Kidney (tissue), 22 donors: ENCODE measurements at places on chromosomes 1 and 21. TPM values are rescaled to one million over a fixed set of nuclear protein-coding genes. Genes with fewer than 3 reads are reported as not detected.

The C1orf210 gene
- 21.1 TPM for total RNA-seq

The GNG4 gene
- total RNA-seq = not detected

The SNX7 gene
- 34.6 TPM for total RNA-seq

The KCNK2 gene
- total RNA-seq = 1.4 TPM

The KCNA2 gene
- total RNA-seq = 1.3 TPM

GRCh38 chr1:248751635-248752034, 3.9 kb downstream of the LYPD8 start:
- no peak overlapping the region for H3K27ac ChIP-seq
- no peaks in the 10 kb centered on the region for H3K4me1 ChIP-seq
- no peak overlapping the region for H3K4me3 ChIP-seq
- no peak for DNase-seq
- no peaks in the 10 kb centered on the region for H3K36me3 ChIP-seq
- no peaks in the 10 kb centered on the region for H3K27me3 ChIP-seq

The ALG6 gene
- total RNA-seq = 11.2 TPM

DNA sequence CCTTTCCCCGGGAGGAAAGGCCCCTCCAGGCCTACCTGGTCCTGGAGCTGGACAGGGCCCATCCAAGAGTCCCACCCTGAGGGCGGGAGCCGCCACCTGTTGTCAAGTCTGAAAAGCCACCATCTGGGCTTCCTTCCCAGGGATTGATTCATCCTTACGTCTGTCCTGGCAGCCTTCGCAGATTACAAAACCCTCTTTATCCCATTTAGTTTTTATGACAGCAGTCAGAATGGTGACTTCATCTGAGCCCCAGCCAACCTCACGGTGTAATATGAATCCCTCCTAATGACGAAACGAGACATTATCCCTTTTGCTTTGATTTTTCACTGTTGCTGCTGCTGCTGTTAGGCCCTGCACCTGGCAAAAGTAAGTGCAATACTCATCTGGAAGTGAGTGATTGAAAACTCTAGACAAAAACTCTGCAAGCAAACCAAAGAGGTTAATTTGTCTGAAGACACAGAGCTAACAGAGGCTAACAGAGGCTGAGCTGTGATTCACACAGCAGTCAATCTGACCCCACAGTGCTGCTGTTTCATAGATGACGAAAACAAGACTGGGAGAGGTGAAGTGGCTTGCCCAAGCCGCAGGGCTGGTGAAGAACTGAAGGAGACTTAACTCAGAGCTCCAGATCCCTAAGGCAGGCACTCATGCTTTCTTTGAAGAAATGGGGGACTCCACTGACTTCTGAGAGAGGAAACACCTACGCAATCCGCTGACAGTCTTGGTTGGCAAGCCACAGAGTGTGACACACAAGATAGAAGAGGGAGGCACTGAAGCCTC, 30.0 kb upstream of the S100A7 start:
- no peak for DNase-seq
- H3K27me3 ChIP-seq = no peaks in the 10 kb centered on the region
- H3K4me1 ChIP-seq = no peaks in the 10 kb centered on the region
- no peak overlapping the region for H3K4me3 ChIP-seq
- no peak overlapping the region for H3K27ac ChIP-seq

GRCh38 chr1:25550683-25551310, 7.4 kb downstream of the LDLRAP1 start:
- H3K27ac ChIP-seq = no peak overlapping the region
- H3K27me3 ChIP-seq = no peaks in the 10 kb centered on the region
- no peaks in the 10 kb centered on the region for H3K36me3 ChIP-seq
- no peak overlapping the region for H3K4me3 ChIP-seq
- H3K4me1 ChIP-seq = peaks cover 33% of the 10 kb centered on the region

- no peaks in the 10 kb centered on the region for H3K4me1 ChIP-seq
- no peak overlapping the region for H3K4me3 ChIP-seq
- DNase-seq = peak; percentile 19
- H3K36me3 ChIP-seq = no peaks in the 10 kb centered on the region
- H3K27me3 ChIP-seq = no peaks in the 10 kb centered on the region
- peak overlapping the region; percentile 41 for H3K27ac ChIP-seq
Observed at GRCh38 chr1:167532375-167532774, 14.0 kb upstream of the CD247 start.

- no peak for DNase-seq
- H3K4me1 ChIP-seq = peaks cover 2% of the 10 kb centered on the region
- H3K27ac ChIP-seq = no peak overlapping the region
- H3K27me3 ChIP-seq = no peaks in the 10 kb centered on the region
- no peak overlapping the region for H3K4me3 ChIP-seq
- H3K36me3 ChIP-seq = no peaks in the 10 kb centered on the region
Observed at GRCh38 chr1:63893976-63894375, 120.2 kb downstream of the ROR1 start.

- no peaks in the 10 kb centered on the region for H3K27me3 ChIP-seq
- no peak overlapping the region for H3K27ac ChIP-seq
- no peaks in the 10 kb centered on the region for H3K36me3 ChIP-seq
Observed at GRCh38 chr1:2543543-2544092, 12.6 kb upstream of the TNFRSF14 start.

GRCh38 chr1:67338642-67339041, 31.0 kb downstream of the IL12RB2 start:
- H3K27me3 ChIP-seq = no peaks in the 10 kb centered on the region
- H3K36me3 ChIP-seq = no peaks in the 10 kb centered on the region
- no peak overlapping the region for H3K27ac ChIP-seq
- no peak for DNase-seq

- no peak for DNase-seq
- H3K36me3 ChIP-seq = no peaks in the 10 kb centered on the region
- H3K4me1 ChIP-seq = no peaks in the 10 kb centered on the region
- H3K27me3 ChIP-seq = no peaks in the 10 kb centered on the region
Observed at GRCh38 chr1:187787736-187788135, 959.0 kb downstream of the PLA2G4A start.

GRCh38 chr1:192580351-192580962, 4.9 kb downstream of the RGS1 start:
- no peaks in the 10 kb centered on the region for H3K27me3 ChIP-seq
- no peak for DNase-seq
- H3K36me3 ChIP-seq = no peaks in the 10 kb centered on the region
- no peak overlapping the region for H3K27ac ChIP-seq
- H3K4me3 ChIP-seq = no peak overlapping the region
- H3K4me1 ChIP-seq = no peaks in the 10 kb centered on the region

GRCh38 chr1:169316556-169316955, 51.0 kb downstream of the NME7 start:
- H3K36me3 ChIP-seq = no peaks in the 10 kb centered on the region
- no peak overlapping the region for H3K27ac ChIP-seq
- DNase-seq = no peak
- H3K4me3 ChIP-seq = no peak overlapping the region
- H3K4me1 ChIP-seq = no peaks in the 10 kb centered on the region

The RNU1-2 gene
- total RNA-seq = 8,605 TPM

The LYPLA2 gene
- 71.3 TPM for total RNA-seq

DNA sequence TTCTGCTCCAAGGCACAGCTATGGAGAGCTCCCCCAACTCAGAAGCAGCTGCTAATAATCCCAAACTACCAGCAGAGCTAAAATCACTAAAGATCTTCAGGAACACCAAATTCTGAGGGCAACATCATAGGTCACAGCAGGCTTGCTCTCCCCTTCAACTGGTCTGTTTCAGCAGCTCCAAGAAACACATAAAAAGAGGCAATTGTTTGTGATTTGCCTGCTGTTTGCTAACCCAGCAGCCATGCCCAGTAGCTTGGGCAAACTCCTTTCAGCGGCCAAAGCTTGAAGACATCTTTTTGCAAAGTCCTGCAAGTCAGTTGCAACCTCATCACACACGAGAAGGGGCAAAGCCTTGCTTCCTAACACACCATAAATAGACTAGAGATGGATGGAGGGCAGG, 8.9 kb downstream of the ERI3 start:
- no peak for DNase-seq
- H3K4me1 ChIP-seq = peaks cover 6% of the 10 kb centered on the region
- H3K27me3 ChIP-seq = no peaks in the 10 kb centered on the region
- H3K36me3 ChIP-seq = peaks cover 4% of the 10 kb centered on the region
- H3K27ac ChIP-seq = no peak overlapping the region

- H3K27me3 ChIP-seq = no peaks in the 10 kb centered on the region
- H3K36me3 ChIP-seq = no peaks in the 10 kb centered on the region
- H3K4me1 ChIP-seq = no peaks in the 10 kb centered on the region
- H3K4me3 ChIP-seq = no peak overlapping the region
- H3K27ac ChIP-seq = no peak overlapping the region
Observed at GRCh38 chr1:94549706-94550105, 8.1 kb upstream of the F3 start.

The HUNK gene
- 17.2 TPM for total RNA-seq

The SMIM1 gene
- total RNA-seq = 7.0 TPM

DNA sequence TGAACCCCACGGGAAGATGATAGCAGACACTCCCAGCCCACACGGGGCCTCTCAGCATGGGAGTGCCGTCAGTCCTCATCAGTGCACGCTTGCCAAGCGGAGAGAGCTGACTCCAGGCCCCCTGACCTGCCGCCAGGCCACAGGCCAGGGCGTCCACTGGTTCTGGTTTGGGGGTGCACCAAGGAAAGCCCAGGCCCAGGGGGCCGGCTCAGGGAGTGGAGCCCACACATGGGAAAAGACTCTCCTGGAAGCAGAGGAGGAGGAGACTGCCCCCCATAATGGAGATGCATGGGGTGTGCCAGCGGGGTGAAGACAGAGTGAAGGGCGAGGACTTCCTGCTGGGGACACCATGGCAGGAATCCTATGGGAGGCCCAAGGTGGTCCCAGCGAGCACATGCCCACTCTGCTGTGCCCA, 6.4 kb downstream of the TRIM11 start:
- H3K4me3 ChIP-seq = no peak overlapping the region
- peaks cover 2% of the 10 kb centered on the region for H3K4me1 ChIP-seq
- H3K27ac ChIP-seq = no peak overlapping the region
- H3K36me3 ChIP-seq = peaks cover 7% of the 10 kb centered on the region
- no peaks in the 10 kb centered on the region for H3K27me3 ChIP-seq

DNA sequence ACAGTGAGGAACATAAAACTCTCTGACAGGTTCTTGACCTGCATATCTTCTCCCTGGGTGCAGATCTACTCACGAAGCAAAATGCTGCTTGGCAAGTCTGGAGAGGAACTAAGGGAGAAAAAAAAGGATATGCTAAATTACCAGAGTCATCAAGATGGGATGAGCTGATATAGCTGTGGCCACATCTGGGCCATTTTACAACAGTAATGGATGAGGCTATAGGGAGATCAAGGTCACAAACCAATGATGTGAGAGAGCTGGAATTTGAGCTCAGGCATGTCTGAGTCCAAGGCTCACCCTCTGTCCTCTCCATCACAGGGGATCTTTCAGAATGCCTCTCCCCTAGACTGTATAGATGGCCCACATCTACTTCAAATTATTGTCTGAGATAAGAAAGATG, 26.2 kb downstream of the ZMYND12 start:
- no peaks in the 10 kb centered on the region for H3K4me1 ChIP-seq
- H3K27ac ChIP-seq = no peak overlapping the region
- no peak overlapping the region for H3K4me3 ChIP-seq
- H3K27me3 ChIP-seq = no peaks in the 10 kb centered on the region
- DNase-seq = no peak

The FMOD gene
- 22.3 TPM for total RNA-seq

DNA sequence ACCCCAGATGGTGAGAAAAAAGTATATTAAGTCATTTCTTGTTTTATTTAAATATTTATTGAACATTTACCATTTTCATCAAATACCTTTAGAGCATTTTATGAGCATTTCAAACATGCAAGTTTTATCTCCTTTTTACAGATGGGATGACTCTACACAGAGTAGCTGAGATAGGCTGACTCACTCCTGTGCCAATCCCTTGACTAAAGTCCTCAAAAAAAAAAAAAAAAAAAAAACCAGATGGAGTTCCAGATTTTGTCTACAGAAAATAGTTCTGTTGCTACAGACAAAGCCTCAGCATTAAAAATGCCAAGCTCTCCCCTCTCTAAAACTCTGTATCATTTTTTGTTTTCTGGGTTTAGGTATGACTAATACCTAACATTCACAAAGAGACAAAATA, 303.0 kb upstream of the PLD5 start:
- H3K36me3 ChIP-seq = no peaks in the 10 kb centered on the region
- no peak overlapping the region for H3K4me3 ChIP-seq
- no peaks in the 10 kb centered on the region for H3K4me1 ChIP-seq
- no peaks in the 10 kb centered on the region for H3K27me3 ChIP-seq

DNA sequence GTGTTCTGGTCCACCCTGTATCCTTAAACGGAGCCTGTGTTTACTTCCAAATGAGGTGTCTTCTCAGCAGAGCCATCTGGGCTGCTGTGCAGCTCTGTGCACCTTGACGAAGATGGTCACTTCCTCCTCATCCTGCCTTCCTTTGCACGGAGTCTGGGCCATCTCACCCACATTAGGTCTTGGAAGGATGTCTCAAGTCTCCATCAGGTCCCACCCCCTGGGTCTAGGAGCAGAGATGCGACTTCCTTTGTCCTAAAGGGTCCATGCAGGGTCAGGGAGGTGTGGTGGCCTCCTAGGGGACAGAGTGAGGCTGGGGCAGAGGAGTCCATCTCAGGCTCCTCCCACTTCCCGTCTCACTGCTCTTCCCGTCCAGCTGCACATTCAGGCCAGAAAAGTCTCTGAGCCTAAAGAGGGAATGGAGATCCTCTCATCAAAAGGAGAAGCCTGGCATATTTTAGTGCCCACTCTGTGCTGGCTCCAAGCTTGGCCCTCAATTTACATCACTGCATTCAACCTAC, 209.2 kb downstream of the MATN1 start:
- no peak overlapping the region for H3K4me3 ChIP-seq
- H3K4me1 ChIP-seq = no peaks in the 10 kb centered on the region
- H3K27me3 ChIP-seq = no peaks in the 10 kb centered on the region
- no peak overlapping the region for H3K27ac ChIP-seq
- no peaks in the 10 kb centered on the region for H3K36me3 ChIP-seq

DNA sequence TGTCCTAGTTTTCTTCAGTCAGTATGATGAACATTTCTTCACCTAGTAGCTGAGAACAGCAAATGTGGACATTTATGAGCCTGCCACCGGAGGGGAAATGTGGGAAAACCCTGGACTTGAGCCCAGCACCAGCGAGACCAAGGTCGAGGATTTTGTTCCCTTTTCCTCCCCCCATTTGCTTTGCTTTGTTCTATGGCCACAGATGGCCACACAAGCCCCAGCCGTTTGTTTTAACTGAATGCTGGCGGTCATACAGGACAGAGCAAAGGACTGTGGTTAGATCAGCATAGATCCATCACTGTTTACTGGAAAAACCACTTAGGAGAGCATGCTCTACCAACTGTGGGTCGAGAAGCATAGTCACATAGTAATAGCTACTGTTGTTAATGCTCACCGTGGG, 20.9 kb downstream of the SH2D2A start:
- no peaks in the 10 kb centered on the region for H3K4me1 ChIP-seq
- peaks cover 82% of the 10 kb centered on the region for H3K36me3 ChIP-seq
- no peak overlapping the region for H3K27ac ChIP-seq
- H3K4me3 ChIP-seq = no peak overlapping the region

The MSH4 gene
- total RNA-seq = 0.41 TPM

- H3K36me3 ChIP-seq = no peaks in the 10 kb centered on the region
- H3K27me3 ChIP-seq = no peaks in the 10 kb centered on the region
- DNase-seq = no peak
- H3K4me1 ChIP-seq = no peaks in the 10 kb centered on the region
- no peak overlapping the region for H3K4me3 ChIP-seq
Observed at GRCh38 chr1:178485541-178485981, 11.2 kb downstream of the CLEC20A start.

- DNase-seq = peak; percentile 64
- H3K27ac ChIP-seq = peak overlapping the region; percentile 81
- no peak overlapping the region for H3K4me3 ChIP-seq
- peaks cover 35% of the 10 kb centered on the region for H3K4me1 ChIP-seq
- H3K36me3 ChIP-seq = peaks cover 3% of the 10 kb centered on the region
Observed at GRCh38 chr1:109927911-109928321, 17.3 kb downstream of the CSF1 start.

- no peaks in the 10 kb centered on the region for H3K36me3 ChIP-seq
- H3K27me3 ChIP-seq = no peaks in the 10 kb centered on the region
- H3K4me3 ChIP-seq = no peak overlapping the region
- no peak overlapping the region for H3K27ac ChIP-seq
- DNase-seq = no peak
Observed at GRCh38 chr1:39085174-39085573, 59.0 kb downstream of the NDUFS5 start.
